ENCODE measurements at places on chromosomes 5 and 9. TPM values are rescaled to one million over a fixed set of nuclear protein-coding genes. Genes with fewer than 3 reads are reported as not detected.

The FAM221B gene
- total RNA-seq, result not detected

The ZNF462 gene
- 18.8 TPM for total RNA-seq

The NREP gene
- 234 TPM for total RNA-seq

The SLC26A2 gene
- 12.8 TPM for total RNA-seq

The PKD2L2 gene
- not detected for total RNA-seq

The C5orf63 gene
- total RNA-seq, result 0.72 TPM

The PIP5KL1 gene
- 0.28 TPM for total RNA-seq

The ANKRD34B gene
- not detected for total RNA-seq

The FGD3 gene
- not detected for total RNA-seq

The NDUFA8 gene
- total RNA-seq, result 45.2 TPM

The NR5A1 gene
- not detected for total RNA-seq

The SAPCD2 gene
- 3.4 TPM for total RNA-seq

DNA sequence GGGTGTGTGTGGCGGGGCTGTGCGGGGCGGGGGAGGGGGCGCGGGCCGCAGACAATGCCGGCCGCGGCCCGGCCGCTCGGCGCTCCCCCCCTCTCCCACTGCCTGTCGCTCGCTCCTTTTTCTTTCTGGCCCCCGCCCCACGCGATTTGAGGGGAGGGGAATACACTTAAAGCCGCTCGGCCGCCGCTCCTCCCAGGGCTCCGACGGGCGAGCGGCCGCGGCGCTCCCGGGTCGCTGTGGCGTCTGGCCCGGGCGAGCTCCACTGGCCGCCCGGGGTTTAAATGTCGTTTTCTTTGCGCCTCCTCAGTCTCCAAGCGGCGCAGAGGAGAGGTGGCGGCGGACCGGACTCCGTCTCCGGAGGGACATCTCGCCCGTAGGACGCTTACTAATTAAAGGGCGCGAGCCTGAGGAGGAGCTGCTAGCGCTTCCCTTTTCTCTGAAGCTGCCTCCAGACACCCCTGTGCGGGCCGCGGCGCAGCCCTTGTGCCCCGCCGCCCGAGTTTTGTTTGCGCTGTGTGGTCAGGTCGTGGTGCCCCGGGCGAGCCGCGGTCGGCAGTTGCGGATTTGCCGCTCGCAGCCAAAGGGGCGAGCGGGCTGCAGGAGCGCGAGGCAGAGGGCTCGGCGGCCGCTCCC lies 1.4 kb downstream of the ZSWIM6 start:
- DNase-seq, result no peak

- no peak for DNase-seq
These were observed 42.8 kb upstream of the ZSWIM6 start for GRCh38 chr5:61289241-61289640.

DNA sequence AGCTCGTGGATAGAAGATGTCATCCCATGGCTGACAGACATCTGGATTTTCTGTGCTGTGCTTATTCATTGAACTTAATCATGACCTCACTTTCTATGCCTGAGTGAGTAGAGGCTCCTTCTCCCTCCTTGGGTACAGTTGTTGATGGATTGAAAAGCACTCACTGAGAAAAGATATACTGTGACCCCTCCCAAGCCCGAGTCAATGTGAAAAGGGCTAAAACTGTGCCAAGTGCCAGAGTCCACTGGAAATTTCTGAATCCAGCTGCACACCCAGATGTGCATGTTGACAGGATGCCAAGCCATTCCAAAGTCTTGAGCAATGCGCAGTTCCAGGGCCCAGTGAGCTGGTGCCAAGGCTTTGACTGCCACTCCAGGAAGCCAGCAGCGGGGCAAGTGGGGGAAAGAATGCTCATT lies 473.0 kb downstream of the NTRK2 start:
- DNase-seq, result no peak

DNA sequence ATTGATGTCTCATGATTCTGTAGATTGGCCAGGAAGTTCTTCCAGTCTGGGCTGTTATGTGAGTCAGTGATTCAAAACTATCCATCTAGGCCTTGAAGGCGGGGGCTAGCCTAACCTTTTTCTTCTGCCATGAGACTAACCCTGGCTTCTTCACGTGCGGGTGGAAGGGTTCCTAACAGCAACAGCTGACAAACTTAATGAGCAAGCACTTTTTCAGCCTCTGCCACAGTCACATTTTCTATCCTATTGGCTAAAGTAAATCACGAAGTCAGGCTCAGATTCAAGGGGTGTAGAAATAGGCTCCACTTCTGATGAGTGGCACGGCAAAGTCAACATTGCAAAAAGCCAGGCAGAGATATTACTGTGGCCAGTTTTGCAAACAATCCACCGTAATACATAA lies 68.4 kb downstream of the STK32A start:
- DNase-seq, result peak; percentile 16

GRCh38 chr9:98523231-98523901 lies 185.4 kb downstream of the GABBR2 start:
- DNase-seq, result peak; percentile 62

DNA sequence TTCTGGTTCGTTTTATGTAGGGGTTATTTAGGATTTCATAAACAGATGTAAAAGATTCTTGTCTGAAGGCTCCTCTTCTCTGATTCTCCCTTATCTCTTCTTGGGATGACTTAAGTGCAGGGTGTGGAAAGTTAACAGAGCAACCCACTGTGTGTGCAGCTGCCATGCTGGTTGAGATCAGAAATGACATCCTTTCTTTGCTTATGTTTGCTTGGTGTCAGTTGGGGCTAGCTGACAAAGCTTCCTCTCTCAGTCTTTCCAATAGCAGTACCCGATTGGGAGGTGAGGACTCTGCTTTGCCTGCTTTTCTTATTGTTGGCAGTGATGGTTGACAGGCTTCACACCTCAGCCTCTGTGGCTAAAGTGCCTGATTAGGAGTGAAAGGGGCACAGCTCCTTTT lies 26.5 kb downstream of the OGN start:
- DNase-seq, result peak; percentile 16

DNA sequence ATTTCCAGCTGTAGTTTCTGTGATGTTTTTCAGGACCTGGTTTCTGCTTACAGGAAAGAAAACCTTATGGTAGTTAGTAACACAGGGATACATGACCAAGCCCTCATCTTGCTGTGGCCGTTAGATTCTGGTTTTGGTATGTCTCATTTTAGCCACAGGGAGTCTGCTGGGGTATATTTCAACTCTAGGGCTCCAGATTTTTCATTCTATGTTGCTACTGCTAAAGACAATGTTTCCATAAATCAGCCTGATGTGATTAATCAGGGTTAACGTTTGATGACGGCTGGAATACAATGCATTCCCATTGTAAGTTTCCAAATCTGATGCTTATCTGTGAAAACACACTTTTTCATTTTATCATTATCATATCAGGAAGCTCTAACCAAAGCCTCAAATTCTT lies 48.2 kb downstream of the P4HA2 start:
- no peak for DNase-seq

DNA sequence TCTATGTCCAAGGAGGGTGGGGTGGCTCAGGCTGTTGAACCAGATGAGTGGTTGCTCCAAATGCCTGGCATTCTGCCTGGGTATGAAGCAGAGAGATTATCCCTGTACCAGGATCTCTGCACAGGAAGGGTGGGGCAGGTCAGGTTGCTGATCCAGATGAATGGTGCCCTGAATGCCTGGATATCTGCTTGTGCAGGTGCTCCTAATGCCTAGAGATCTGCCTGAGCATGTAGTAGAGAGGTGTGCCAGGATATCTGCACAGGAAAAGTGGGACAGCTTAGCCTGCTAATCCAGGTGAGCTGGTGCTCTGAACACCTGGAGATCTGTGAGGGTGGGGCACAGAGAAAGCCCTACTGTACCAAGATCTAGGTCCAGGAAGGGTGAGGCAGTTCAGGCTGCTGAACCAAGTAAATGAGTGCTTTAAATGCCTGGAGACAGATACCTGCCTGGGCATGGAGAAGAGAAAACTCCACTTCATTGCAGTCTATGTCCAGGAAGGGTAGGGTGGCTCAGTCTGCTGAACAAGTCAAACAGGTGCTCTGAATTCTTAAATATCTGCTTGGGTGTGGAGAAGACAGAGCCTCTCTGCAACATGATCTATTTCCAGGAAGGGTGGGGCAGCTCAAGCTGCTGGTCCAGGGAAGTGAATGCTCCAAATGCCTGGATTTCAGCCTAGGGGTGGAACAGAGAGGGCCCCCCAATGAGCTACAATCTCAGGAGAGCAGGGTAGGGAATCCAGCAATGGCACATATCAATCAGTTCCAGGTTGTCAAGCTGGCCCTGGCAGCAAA lies 189.4 kb upstream of the DMRTA1 start:
- DNase-seq, result no peak

DNA sequence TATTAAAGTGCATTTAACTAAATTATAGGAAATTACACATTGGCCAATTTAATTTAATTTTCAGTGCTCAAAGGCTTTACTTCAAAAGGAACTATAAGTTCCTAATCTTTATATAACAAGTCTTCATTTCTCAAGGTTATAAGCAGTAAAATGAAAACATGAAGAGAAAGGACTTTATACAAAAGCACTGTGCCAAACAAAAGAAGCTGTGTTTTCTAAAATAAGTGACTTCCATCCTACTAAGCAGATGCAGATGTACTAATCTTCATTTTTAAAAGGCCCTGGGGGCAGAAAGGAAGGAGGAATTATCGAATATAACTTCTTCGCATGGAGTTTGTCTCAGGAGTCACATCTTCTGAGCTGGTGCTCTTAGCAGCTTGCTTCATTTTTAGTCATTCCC lies 81.4 kb downstream of the SHC3 start:
- DNase-seq, result no peak

DNA sequence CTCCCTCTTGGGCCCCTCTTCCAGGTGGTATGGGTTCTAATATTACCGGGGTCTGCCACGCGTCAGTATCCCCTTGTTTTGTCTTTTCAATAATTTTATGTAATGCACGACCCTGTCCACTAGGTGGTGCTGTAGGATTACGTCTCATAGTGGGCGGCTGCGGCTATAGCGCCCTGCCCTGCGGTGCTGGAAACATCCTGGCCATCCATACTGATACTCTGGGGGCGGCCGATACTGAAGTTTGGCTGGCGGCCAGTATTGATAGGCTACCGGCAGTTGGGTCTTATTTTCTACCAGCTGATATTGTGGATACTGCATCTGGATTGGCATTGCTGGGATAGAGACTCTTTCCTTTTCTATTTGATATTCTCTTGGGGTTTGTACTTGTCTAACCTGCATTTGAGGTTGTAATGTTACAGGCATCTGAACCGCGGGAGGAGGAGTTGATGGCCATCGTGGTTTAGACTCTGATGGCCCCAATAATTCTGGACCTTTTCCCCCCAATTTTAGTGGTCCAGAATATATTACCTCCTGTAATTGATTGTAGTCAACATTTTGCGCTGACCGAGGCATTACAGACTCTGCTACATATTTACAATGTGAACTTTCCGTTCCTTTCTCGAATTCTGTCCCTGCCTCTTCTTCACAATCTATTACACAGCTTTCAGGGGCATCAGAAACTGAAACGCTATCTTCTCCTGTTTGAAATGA lies 3.3 kb upstream of the TMEM141 start:
- DNase-seq, result peak; percentile 42

DNA sequence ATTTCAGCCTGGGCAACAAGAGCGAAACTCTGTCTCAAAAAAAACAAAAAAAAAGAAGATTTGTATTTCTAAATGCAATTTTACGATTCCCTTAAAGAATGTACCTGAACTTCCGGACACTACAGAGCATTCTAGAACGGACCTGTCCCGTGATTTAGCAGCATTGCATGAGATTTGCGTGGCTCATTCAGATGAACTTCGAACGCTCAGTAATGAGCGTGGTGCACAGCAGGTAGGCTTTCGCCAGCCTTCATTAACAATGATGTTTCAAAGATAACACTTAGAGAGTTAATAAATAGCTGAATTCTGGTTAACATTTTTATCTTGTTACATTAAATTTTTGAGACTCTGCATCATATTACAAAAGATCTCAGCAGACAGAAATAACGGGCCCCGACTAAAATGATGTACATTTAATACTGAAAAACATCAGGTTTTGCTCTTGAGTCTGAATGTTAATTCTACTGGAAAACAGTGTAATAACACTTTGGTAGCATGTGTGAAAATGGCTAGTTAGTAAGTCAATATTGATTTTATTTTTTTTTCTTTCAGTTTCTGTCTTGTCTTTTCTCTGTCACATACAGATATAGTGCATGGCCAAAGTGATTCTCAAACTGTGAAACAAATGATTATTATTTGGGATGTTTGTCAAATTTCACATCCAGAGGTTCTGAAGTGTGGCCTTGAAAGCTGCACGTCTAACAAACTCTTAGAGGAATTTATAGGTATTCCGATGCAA lies 23.3 kb downstream of the CCNH start:
- DNase-seq, result no peak

DNA sequence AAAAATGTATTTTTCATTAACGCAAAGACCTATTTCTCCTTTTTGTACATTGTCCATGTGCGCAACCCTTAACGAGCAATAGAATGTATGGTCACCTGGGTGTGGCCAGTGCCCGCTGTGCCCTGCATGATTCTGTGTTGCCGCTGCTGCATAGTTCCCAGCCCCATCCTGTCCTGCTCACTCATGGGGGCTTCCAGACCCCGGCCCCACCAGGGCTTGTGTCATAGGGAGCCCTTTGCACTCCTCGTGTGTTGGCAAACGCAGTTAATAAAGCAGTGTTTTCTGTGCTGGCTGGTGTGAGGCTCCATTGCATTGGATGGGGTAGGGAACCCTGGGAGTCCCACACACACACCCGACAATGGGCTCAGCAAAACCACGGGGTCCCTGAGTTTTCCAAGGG lies 49.7 kb downstream of the SAR1B start:
- DNase-seq, result no peak

DNA sequence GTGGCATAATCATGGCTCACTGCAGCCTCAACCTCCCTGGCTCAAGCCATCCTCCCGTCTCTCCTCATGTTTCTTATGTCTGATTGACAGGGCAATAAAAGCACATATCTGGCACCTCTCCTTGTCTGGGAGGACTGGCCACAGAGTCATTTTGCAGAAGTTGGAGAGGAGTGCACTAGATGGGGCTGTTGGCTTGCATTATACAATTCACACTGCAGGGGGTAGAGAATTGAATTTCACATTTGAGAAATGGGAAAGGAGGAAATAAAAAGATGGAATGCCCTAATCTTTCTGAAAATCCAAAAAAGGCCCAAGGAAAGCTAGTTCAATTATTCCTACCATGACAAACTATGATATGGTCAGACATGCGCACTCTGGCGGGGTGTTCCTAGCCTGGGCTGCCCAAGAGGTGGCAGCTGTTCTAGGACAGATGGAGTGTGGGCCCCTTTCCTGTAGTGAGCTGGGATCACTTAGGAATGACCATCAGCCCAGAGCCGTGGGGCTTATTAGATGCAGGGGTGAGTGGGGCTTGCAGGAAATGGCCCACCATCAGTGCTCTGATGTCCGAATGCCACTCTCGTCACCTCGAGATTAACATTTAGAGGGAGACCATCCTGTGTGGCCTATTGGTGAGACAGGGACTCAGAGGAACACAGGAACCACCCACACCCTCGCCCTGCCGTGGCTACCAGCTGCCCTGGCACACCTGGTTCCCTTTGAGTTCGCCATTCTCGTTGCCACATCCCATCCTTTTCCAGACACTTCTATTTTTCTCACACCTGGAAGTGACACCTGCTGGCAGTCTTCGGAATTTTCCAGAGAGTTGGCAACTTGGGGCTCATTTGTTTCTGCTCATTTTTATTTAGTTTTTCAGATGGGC lies 21.8 kb upstream of the ANKRD18A start:
- peak; percentile 22 for DNase-seq
